ENCODE measurements at places on chromosomes 7 and 10.
A peak's percentile ranks its signal among the peaks of the same experiment; 100 is the strongest.

DNA sequence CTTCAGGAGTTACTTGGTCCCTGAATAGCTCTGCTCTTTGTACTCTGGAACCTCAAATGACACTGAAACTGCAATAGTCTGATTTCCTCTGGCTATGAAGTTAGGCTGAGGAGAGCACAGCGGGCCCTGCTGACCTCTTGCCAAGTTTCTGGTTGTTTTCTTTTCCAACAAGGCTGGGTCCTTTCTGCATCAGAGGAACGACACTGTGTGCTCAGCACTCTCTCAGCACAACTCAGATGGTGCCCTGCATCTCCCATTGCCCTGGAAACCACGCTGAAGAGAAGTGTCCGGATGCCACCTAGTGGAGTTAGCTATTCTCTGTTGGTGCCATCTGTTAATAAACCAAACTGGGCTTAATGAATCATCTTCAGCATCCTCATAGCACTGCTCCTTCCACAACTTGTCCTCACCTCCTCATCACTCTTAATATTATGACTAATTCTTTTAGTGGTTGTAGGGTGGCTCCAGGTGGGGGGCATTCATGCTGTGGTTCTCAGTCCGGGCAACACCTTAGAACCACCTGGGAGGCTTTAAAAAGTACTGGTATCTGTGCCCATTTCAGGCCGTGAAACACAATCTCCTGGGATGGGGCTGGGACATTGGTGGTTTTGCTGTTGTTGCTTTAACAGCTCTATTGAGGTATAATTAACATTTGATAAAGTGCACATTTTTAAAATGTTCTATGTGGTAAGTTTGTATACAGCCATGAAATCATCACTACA lies 8.2 kb upstream of the EFCAB10 start:
- peak; percentile 80 for DNase-seq

GRCh38 chr7:138750901-138751464 lies 46.8 kb upstream of the TMEM213 start:
- no peak for DNase-seq

- DNase-seq, result no peak
These were observed 236.2 kb upstream of the KLF14 start for GRCh38 chr7:130970196-130970595.

DNA sequence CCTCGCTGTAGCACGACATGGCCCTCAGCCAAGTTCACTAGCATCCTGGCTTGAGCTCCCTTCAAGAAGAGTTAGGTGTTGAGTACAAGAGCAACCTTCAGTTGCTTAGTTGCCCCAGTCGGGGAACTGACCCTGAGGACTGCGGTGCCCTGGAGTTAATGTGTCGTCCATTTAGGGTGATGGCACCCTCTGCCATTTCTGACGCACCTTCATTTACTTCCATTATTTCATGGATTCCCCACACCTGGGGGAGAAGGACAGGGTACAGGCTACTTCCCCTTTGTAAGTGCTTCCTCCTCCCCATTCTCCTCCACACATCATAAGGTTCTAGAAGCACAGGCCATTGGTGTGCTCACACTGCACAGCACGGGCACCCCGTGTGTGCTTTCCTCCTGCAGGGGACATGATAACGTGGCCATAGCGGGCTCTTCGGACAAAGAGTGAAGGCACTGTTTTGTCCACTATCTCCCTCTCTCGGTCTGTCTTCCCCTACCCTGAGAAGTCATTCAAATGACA lies 1.8 kb downstream of the ALOX5 start:
- DNase-seq, result no peak

DNA sequence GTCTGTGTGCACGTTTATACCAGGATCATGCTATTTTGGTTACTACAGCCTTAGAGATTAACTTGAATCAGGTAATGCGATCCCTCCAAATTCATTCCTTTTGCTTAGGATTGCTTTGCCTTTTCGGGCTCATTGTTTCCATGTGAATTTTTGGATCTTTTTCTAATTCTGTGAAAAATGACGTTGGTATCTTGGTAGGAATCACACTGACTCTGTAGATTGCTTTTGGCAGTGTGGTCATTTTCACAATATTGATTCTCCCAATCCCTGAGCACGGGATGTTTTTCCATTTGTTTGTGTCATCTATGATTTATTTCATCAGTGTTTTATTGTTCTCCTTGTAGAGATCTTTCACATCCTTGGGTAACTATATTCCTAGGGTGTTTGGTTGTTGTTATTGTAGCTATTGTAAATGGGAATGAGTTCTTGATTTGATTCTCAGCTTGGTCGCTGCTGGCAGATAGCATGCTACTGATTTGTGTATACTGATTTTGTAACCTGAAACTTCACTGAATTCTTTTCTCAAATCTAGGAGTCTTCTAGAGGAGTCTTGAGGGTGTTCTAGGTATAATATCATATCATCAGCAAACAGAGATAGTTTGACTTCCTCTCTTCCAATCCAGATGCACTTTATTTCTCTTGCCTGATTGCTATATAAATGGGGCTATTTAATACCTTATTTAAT lies 18.2 kb downstream of the SNX8 start:
- DNase-seq, result no peak

DNA sequence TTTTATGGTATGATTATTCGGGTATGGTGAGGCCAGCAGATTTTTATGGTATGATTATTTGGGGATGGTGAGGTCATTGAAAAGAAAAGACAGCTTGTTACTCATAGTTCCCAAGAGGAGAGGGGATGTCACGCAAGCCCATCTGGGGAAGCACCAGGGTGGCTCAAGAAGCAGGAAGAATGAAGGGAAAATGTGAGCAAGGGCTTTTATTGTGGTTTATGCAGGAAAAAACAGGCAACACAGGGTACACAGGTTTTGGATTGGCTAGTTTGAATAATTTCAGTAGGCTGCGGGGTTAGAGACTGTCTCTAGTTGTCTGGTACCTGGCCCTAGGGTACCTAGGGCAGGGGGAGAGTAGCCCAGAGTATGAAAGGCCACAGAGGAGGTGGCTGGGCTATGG lies 26.8 kb upstream of the DGKI start:
- no peak for DNase-seq

GRCh38 chr10:42734536-42734935 lies 48.1 kb upstream of the BMS1 start:
- no peak for DNase-seq

- no peak for DNase-seq
These were observed 110.2 kb downstream of the FZD1 start for GRCh38 chr7:91374321-91374989.

GRCh38 chr10:108735380-108735779 lies 1187.9 kb downstream of the XPNPEP1 start:
- no peak for DNase-seq

- DNase-seq, result no peak
These were observed 29.1 kb downstream of the EZH2 start for GRCh38 chr7:148854983-148855382.

DNA sequence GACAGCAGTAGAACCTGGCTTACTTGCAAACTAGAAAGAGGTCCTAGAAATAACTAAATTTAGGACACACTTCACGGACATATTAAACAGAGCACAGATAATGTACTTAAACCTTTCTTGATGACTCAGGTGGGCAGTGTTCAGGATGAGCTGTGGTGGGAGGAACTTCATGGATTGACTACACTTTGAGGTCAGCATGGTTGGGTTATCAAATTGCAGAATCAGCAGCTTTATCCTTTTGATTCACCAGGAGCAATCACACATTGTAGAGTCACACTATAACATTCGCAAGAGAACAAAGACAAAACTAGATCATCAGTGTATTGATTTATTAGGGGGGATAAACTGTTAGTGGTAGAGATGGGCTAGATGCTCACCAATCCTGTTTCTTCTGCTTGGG lies 38.6 kb upstream of the AGK start:
- DNase-seq, result no peak

DNA sequence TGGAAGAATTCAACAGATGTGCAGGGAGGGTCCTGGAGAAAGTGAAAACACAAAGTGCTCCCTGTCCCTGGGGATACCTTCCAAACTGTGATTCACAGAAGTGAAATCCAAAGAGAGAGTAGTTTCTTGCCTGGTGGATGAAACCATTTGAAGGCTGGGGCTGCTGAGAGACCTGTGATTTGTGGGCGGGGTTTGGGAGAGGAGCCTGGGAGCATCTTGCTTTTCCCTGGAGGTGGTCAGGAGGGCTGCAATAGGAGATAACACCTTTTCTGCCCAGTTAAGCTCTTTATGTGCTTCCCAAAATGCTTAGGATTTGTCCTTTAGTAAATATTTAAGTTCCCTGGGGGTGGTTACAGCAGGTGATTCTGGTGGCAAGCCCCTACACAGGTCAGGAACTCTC lies 105.3 kb upstream of the TPK1 start:
- no peak for DNase-seq

- DNase-seq, result no peak
These were observed 127.2 kb upstream of the PPP2R2D start for GRCh38 chr10:131773370-131774343.

- no peak for DNase-seq
These were observed 269.0 kb upstream of the PHF14 start for GRCh38 chr7:10704653-10705052.

GRCh38 chr7:69676247-69676646 lies 78.0 kb downstream of the AUTS2 start:
- no peak for DNase-seq

GRCh38 chr7:128303643-128304042 lies 40.1 kb downstream of the RBM28 start:
- DNase-seq, result no peak

GRCh38 chr10:75662715-75663114 lies 231.3 kb downstream of the LRMDA start:
- DNase-seq, result no peak

GRCh38 chr7:79531905-79532664 lies 78.6 kb upstream of the MAGI2 start:
- no peak for DNase-seq

- DNase-seq, result no peak
These were observed 192.2 kb downstream of the CAMK1D start for GRCh38 chr10:12541446-12542067.

GRCh38 chr7:33876596-33877274 lies 28.6 kb upstream of the BMPER start:
- no peak for DNase-seq

DNA sequence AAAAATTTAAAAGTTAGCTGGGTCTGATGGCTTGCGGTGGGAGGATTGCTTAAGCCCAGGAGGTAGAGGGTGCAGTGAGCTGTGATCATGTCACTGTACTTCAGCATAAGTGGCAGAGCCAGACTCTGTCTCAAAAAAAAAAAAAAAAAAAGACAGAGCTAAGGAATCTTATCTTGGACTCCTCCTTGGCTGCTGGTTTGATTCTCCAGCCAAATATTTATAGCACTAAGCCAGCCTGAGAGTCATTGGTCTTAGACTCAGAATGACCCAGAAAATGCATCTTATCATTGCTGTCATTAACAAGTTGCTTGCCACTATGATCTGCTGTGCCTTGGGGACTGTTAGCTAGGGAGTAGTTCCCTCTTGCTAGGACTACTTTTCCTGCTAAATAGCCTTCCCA lies 164.7 kb downstream of the GNAT3 start:
- DNase-seq, result no peak

- no peak for DNase-seq
These were observed 14.0 kb upstream of the PCGF5 start for GRCh38 chr10:91206427-91206826.

- DNase-seq, result no peak
These were observed 5.1 kb upstream of the WNT16 start for GRCh38 chr7:121323515-121324302.

DNA sequence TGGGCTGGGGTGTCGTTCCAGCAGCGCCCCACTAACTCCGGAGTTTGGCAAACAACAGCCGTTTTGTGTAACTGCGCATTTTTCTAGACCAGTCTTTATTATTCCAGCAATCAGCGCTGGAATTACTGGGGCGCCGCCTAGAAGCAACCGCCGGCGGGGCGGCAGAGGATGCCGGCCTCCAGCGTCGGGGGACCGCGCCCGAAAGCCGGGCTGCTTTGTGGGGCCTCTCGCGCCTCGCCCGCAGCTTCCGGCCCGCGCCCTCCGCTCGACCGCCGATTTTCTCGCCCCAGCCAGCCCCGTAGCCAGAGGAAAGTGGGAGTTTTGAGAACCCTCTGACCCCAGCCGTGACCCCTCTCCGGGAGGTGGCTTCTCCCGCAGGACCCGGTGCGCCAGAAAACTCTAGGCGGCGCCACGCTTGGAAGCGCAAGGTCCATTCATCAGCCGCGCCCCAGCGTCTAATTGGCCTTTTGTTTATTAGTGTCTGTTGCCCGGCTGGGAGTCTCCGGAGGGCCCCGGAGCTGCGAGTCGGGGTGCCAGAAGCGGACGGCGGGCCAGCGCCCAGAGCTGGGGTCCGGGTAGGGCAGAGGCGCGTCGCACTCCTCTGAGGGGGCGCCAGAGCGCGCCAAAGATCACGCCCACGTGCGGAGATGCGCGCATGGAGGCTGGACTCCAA lies 10.7 kb downstream of the EMX2 start:
- DNase-seq, result no peak

DNA sequence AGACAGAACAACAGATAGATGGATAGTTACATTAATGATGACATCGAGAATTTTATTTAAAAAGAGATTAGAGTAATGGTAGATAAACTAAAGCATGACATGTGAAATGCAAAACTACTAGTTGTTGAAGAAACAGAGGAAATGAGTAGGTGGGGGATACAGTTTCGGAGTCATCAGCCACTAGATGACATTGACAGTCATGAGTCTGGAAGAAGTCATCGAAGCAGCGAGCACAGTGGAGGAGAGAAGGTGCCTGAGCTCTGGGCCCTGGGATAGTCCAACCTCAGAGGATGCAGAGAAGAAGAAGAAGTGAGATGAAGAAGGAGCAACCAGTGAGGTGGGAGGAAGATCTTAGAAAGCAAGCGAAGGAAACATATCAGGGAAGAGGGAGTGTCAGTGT lies 20.2 kb upstream of the SEC61A2 start:
- no peak for DNase-seq

DNA sequence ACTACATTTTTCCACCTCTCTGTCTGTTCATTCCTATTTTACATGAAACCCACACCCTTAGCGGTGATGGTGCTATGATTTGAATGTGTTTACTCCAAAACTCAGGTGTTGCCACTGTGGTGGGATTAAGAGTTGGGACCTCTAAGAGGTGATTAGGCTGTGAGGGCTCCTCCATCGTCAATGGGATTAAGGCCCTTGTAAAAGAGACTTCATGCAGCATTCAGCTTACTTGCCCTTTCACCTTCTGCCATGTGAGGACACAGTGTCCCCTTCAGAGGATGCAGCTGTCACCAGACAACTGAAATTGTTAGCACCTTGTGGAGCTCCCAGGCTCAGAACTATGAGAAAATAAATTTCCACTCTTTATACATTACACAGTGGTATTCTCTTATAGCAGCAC lies 182.2 kb downstream of the NOC3L start:
- DNase-seq, result no peak

- DNase-seq, result no peak
These were observed 247.3 kb downstream of the ETV1 start for GRCh38 chr7:13742126-13742525.

DNA sequence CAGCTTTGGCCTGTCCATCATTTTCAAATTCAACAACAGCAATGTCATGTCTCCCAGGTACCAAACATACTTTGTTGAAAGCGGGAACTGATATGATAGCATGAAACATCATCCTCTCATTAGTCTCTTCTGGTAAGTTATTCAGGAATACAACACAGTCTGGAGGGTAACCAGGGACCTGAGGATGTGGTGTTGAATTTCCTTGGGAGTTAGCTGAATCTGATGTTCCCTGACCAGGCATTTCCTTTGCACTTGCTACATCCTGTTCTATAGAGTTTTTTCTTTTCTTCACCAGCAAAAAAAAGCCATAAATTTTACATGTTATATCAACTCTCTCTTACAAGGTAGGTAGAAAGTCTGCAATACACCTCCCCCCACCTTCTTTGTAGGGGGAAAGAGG lies 97.8 kb upstream of the AFAP1L2 start:
- no peak for DNase-seq

GRCh38 chr10:97914837-97915211 lies 65.2 kb downstream of the GOLGA7B start:
- peak; percentile 51 for DNase-seq

GRCh38 chr7:131502810-131503508 lies 53.5 kb downstream of the PODXL start:
- no peak for DNase-seq
